Stimulated activated CD4-positive, alpha-beta T cell treated with anti-CD3 and anti-CD28 coated beads, Interleukin-15, amount 100 ng/mL, for 1 hour (primary cell): ENCODE measurements at places on chromosomes 3 and 15.

- DNase-seq = no peak
Observed at GRCh38 chr3:13532631-13533030, 16.3 kb upstream of the FBLN2 start.

DNA sequence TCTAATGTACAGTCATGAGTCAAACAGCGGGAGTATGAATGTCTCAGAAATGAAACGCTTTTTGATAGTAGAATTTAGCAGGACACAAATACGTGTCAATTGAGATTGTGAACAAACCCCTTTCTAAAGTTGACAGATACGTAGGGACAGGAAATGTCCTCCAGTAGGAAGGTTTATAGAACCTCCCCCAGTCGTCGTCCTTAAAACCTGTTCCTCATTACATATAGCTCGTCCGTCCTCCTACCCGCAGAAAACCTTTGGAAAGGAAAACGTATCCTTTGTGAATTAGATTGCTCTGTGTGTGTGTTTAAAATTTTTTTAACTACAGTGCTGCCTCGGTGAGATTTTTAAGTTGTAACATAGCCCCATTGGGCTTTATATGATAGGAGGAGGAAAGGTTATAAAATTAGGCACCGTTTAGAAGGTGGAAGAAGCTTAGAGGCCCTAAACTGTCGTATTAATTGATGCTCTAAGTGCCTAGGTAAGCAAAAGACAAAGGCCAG is 4.1 kb downstream of the UBE2E1 start:
- no peak for DNase-seq

GRCh38 chr15:68666812-68667450 is 88.1 kb downstream of the CORO2B start:
- no peak for DNase-seq

DNA sequence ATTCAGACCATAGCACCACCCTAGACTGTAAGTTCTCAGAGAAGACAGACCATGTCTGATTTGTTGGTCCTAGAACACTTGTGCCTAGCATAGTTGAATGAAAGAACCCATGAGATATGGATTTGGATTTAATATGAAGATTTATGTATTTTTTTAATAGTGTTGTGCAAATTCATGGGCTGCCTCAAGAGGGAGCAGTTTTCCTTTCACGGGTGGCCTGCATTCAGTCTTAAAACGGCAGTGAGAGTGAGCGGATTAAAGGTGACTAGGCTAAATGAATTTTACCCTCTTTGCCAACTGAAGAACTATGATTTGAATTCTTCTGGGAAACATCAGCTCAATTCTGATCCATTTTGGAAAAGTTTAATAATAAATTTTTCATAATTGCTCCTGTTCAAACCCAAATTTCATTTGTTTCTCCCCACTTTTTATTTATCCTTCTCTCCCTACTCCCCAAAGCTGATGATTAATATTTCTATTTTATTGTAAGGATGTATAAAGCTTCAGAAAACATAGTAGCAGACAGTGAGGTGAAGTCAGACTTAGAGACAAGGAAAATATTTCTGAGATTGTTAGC is 67.3 kb downstream of the MORC1 start:
- no peak for DNase-seq

DNA sequence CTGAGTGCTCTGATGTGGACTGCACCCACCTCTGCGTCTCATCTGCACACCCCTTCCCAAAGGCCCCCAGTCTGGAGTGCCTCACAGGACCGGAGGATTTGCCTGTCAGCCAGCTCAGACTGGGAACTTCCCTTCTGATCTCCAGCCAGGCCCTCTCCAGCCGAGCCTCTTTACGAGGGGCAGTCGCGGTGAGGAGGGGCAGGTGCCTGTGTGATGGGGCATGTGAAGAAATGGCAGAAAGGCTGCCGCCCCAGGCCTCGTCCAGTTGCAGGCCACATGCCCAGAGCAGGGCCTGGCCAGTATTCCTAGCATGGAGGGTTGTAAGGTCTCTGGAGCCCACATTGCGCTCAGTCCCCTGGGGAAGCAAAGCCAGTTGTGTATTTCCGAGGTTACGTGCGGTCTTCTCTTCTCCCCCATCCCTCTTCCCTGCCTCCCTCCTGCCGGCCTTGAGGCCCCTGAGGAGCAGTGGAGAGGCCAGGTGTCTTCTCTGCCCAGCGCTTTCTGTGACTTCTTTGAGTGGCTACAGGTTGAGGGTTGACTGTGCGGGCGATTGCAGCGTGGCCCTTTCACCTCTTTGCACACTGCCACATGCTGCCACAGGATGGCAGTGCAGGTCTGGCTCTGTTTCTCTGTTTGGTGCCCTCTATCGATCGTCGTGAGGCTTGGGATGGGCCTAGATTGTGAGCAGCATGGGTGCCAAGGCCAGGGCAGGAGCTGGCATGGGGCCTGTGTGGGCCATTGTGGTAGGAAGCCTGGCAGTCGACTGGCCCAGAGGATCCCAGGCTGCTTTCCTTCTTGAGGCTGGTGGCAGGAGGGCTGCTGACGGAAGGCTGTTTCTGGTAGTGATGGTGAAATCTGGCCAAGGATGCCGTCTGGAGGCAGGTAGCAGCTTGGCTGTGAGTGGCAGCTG is 5.3 kb downstream of the CLK3 start:
- peak; percentile 48 for DNase-seq

DNA sequence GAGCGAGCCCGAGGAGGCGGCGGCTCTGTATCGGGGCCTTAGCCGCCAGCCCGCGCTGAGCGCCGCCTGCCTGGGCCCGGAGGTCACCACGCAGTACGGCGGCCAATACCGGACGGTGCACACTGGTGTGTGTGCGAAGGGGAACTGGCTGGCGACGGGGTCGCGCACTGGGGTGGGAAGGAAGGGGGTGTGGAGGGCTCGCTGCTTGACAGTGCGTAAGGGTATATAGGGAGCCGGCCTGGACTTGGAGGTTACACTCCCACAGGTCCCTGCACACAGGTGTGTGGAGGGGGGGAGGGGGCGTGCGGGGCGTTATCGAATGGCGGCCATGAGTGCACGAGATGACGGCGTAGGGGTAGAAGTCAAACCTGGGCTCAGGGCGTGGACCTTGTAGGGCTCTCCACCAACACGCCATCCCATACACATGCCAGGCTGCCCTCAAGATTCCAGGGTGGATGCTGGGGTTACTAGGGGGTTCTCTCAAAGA is 389 bp downstream of the APEH start:
- DNase-seq = no peak

DNA sequence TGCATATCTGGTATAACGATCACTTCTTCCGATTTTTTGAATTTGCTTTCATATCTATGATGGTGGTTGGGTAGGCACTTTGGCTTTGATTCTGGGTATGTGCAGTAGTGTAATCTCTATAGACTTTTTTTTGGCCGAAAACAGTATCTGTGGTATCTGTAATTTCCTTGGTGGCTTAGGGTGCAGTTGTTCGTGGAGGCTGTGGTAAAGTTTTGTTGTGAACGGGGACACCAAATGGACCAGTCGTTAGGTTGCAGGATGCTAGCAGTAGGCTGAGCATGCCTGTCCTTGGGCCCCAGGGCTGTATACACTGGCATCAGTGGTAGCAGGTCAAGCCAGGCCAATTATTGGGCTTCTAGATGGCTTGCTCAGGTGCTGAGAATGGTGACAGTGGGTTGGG is 55.2 kb downstream of the CCDC66 start:
- DNase-seq = no peak

DNA sequence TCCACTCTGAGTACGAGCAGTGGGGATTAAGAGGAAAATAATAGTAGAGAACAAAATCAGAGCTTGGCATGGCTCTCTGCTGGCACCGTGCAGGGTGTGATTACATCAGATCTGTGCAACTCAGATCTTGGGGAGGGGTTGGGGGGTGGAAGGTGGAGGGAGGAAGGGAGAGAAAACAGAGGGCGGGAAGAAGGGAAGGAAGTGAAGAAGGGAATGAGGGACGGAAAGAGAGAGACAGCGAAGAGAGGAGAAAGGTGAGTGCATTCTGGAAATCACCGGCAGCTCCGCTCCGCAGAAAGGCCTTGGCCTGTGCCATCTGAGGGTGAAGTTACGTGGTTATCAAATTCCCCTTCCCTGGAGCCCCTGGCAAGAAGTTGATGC is 31.0 kb upstream of the ADAMTS17 start:
- no peak for DNase-seq

GRCh38 chr15:73403171-73403570 is 34.4 kb upstream of the HCN4 start:
- no peak for DNase-seq

DNA sequence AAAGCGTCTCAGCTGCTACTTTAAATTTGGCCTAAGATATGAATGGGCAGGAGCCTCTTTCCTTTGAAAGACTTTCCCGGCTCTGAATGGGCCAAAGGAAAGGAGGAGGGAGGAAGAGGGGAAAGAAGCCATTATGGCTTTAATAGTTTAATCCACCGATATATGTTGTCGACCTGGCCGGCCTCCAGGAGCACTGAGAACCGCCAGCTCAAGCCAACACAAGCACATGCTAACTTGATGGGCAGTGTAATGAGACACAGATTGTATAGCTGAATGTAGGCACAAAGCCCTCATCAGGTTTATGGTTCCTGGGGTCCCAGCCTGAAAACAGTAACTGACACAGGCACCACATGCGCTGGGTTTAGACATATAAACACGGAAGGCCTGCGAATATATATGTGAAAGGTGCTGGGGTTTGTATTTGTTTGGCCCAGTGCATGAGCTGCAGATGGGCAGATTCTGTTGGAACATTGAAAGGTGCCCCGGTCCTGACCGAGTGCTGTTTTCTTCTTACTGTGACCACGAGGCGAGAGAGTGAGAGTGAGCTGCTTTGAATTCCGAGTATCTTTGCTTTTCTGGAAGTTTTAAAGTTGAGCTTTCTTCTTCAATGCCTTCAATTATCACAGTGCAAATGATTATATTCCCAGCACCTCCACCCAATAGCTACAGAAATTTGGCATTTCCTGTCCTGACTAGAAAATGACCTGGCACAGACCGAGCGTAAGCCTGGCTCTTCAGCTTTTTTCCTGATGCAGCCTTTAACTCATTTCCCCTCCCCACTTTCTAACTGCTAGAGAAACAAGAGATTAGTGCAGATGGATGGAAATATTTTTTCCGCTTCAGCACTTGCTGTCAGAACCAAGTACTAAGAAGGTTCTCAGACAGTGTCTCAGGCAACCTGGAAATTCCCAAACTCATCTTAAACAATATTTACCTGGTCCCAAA is 267.3 kb downstream of the RORA start:
- DNase-seq = no peak

DNA sequence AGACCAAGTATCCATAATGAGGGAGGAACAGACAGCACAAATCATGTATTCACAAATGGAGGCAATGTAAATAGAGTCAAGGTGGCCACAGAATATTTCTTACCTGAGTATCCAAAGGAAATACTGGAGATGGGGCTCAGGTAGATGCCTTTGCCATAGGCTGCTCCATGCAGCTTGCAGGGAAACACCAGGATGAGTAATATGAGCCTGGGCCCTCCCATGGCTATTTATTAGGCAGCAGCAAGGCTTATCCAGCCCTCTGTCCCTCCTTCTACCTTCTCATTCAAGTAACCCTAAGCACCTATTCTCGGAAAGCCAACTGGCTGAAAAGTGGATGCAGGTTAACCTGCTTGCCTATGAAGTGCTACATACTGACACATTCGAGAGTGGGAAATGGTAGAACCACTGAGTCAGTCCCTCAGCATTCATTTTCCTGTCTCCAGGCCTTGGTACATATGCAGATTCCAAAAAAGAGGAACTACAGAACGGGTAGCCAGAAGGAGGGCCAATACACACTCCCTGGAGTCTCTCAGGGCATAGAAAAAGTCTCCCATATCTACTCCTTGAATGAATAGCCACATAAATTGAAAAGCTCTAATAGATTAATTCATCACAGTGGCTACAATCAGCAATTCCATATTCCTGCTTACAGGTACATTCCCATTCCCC is 18.3 kb upstream of the PKM start:
- DNase-seq = no peak

GRCh38 chr15:59993950-59994401 is 10.1 kb upstream of the FOXB1 start:
- no peak for DNase-seq

DNA sequence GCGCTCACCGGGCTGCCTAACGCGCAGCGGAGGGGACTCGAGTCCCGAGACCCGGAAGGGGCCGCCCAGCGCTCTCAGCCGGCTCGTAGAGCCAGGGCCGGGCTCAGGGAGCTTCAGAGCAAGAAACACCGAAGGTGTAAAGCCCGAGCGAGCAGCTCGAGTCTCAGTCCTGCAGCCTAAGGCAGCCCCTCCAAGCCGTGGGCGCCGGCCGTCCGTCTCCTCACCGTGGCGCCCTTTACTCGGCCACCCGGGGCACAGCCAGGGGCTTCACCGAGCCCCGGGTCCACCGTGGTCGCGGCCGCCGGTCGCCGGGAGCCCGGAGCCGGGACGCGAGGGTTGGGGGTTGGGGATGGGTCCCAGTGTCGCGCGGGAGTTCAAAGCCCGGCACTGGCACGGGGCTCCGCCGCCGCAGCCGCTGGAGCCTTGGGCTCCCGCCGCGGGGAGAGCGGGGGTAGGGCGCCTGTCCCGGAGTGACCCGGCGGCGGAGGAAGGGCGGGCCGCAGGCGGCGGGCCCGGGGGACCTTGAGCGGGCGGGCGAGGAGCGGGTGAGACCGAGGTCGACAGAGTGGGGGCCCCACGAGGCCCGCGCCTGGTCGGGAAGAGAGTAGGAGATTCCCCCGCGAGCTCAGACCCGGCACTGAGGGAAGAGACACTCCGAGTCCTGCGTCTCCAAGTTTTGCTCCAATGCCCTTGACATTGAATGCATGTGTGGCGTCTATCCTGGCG is 26.9 kb upstream of the THRB start:
- DNase-seq = no peak

GRCh38 chr3:134618478-134619300 is 32.1 kb downstream of the KY start:
- no peak for DNase-seq

DNA sequence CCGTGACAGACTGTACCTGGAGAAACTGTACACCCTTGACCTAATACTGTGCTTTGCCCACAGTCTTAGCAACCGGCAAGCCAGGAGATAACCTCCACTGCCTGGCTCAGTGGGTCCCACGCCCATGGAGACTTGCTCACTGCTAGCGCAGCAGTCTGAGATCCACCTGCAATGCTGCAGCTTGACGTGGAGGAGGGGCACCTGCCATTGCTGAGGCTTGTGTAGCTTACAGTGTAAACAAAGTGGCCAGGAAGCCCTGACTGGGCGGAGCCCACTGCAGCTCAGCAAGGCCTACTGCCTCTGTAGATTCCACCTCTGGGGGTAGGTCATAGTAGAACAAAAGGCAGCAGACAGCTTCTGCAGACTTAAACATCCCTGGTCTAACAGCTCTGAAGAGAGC is 189.3 kb downstream of the EDEM1 start:
- no peak for DNase-seq

- no peak for DNase-seq
Observed at GRCh38 chr3:160472344-160472743, 22.8 kb upstream of the TRIM59 start.

- DNase-seq = no peak
Observed at GRCh38 chr3:191373327-191373726, 43.0 kb upstream of the UTS2B start.

DNA sequence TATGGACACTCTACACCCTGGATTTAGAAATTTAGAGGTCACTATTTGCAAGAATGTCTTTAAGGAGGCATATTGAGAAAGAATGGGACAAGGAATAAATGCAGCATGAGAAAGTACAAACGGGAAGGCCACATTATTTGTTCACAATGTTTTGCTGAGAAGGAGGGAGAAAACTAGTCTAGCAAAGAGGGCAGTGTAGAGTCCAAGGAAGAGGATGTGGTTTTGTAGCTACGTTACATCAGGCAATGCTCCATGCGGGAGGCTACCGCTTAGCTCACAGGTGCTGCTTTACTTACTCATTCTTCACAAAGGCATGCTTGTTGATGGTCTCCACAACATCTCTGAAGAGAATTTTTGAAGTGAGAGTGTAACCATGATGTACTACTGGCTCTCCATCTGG is 191.1 kb downstream of the PLCH1 start:
- DNase-seq = no peak

- no peak for DNase-seq
Observed at GRCh38 chr3:18207226-18207625, 217.9 kb downstream of the SATB1 start.
